ENCODE measurements at places on chromosomes 12 and 14.

- no peak for DNase-seq
- no peak overlapping the region for H3K4me3 ChIP-seq
- no peak overlapping the region for H3K27ac ChIP-seq
- no peaks in the 10 kb centered on the region for H3K27me3 ChIP-seq
- no peaks in the 10 kb centered on the region for H3K4me1 ChIP-seq
These were observed 296.6 kb upstream of the PRICKLE1 start for GRCh38 chr12:42886160-42886559.

GRCh38 chr14:72920008-72920407 is 6.3 kb upstream of the DCAF4 start:
- H3K4me1 ChIP-seq: no peaks in the 10 kb centered on the region
- no peaks in the 10 kb centered on the region for H3K27me3 ChIP-seq
- no peak overlapping the region for H3K27ac ChIP-seq

- no peaks in the 10 kb centered on the region for H3K27me3 ChIP-seq
- H3K4me1 ChIP-seq: no peaks in the 10 kb centered on the region
- no peak for DNase-seq
These were observed 400.5 kb downstream of the ADAMTS20 start for GRCh38 chr12:43151441-43151981.

DNA sequence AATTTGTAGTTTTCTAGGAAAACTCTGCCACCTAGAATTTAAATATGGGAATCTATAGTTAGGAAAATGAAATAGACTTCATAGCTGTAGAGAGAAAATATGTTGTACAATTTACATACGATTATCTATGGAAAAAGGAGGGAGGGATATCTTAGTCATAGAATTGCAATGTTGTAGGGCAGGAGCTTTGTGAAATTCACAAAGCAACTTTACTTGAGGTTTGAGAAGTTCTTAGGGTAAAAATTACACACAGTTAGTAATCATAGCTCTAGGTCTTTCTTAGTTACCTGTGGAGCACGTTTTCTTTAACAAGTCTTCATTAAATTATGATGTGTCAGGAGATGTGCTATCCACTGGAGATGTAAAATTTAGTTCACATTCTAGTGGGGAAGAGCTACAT is 61.4 kb upstream of the DBX2 start:
- H3K36me3 ChIP-seq: no peaks in the 10 kb centered on the region
- H3K4me1 ChIP-seq: no peaks in the 10 kb centered on the region
- H3K27me3 ChIP-seq: no peaks in the 10 kb centered on the region
- H3K27ac ChIP-seq: no peak overlapping the region
- H3K4me3 ChIP-seq: no peak overlapping the region

- no peak for DNase-seq
- no peaks in the 10 kb centered on the region for H3K36me3 ChIP-seq
- H3K27me3 ChIP-seq: no peaks in the 10 kb centered on the region
- no peak overlapping the region for H3K4me3 ChIP-seq
- H3K27ac ChIP-seq: no peak overlapping the region
- H3K4me1 ChIP-seq: peaks cover 4% of the 10 kb centered on the region
These were observed 13.4 kb upstream of the PGF start for GRCh38 chr14:74968811-74969210.

GRCh38 chr14:88179716-88180115 is 143.4 kb downstream of the KCNK10 start:
- no peak for DNase-seq
- H3K4me3 ChIP-seq: no peak overlapping the region
- H3K36me3 ChIP-seq: no peaks in the 10 kb centered on the region
- no peak overlapping the region for H3K27ac ChIP-seq
- no peaks in the 10 kb centered on the region for H3K4me1 ChIP-seq

DNA sequence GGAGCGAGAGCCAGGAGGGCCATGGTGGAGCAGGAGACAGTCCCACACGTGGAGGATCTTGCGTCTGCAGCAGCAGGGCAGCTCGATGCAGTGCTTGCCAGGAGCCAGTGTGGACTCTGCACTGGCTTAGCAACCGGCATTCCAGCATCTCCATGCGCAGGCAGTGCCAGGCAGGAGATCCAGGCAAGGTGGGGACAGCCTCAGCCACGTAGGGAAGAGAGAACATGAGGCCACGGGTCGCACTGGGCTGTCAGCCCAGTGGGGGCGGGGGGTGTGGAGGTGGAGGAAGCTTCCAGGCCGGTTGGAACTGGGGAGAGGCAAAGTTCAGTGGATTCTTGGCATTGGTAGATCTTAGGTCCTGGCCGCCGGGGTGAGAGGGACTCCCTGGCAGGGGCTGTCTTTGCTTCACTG is 121.0 kb upstream of the EVL start:
- no peaks in the 10 kb centered on the region for H3K27me3 ChIP-seq
- peak overlapping the region; percentile 27 for H3K27ac ChIP-seq
- no peaks in the 10 kb centered on the region for H3K36me3 ChIP-seq
- DNase-seq: peak; percentile 88

- DNase-seq: no peak
- H3K27ac ChIP-seq: no peak overlapping the region
- H3K4me1 ChIP-seq: no peaks in the 10 kb centered on the region
- no peak overlapping the region for H3K4me3 ChIP-seq
- no peaks in the 10 kb centered on the region for H3K27me3 ChIP-seq
These were observed 919.9 kb upstream of the FLRT2 start for GRCh38 chr14:84610086-84610485.
